NCI-H774 (cell line): ENCODE measurements at places on chromosomes 5 and 9.

DNA sequence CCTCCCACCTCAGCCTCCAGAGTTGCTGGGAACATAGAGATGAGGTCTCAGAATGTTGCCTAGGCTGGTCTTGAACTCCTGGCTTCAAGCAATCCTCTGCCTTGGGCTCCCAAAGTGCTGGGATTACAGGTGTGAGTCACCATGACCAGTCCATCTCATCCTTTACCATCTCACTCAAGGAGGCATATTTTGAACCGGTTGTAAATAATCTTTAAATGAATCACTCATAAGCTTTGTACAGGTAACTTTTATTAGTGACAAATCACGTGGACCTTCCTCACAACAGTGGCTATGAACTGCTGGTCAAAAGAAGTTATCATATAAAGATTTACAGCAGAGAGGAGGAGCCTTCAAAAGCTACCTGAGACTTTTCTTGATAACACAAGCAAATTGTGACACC is 70.7 kb downstream of the RFK start:
- no peak for DNase-seq

DNA sequence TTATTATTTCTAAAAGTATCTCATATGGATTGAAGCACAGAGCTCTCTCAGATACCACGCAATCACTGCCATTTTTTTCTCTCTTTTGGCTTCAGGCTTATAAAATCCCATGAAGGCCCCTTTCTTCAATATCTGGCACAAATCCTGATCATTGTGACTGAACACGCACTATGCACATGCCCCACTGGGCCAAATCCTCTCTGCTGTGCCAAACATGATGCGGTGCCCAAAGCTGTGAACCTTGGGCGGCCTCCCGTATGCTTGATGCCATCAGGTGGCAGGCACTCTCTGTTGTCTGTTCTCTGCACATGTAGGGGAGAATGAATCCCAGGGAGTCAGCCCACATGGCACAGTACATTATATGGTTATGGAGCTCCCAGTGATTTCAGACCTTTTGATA is 375.0 kb upstream of the RGMB start:
- no peak for DNase-seq

DNA sequence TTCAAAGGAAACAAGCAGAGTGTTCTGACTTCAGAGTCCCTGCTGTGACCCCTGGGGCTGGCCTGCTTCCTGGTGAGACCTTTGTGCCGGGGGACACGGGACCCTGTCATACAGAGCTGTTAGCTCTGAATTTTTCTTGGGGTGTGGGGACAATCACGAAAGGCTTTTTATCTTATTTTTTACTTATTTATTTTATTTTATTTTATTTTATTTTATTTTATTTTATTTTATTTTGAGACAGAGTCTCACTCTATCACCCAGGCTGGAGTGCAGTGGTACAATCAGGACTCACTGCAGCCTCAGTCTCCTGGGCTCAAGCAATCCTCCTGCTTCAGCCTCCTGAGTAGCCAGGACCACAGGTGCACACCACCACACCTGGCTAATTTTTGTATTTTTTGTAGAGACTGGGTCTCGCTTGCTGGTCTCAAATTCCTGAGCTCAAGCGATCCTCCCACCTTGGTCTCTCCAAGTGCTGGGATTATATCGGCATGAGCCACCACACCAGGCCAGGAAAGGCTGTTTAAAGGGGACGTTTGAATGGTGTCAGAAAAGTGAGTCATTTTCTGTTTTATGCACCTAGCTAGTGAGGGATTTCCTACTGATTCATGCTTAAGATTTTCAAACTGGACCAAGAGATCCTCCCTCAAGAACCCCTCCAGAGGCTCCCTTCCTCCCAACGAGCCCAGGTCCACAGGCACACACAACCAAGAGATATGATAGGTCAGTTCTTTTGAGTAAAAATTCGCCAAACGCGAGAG is 75.7 kb downstream of the OLFM1 start:
- DNase-seq: no peak

DNA sequence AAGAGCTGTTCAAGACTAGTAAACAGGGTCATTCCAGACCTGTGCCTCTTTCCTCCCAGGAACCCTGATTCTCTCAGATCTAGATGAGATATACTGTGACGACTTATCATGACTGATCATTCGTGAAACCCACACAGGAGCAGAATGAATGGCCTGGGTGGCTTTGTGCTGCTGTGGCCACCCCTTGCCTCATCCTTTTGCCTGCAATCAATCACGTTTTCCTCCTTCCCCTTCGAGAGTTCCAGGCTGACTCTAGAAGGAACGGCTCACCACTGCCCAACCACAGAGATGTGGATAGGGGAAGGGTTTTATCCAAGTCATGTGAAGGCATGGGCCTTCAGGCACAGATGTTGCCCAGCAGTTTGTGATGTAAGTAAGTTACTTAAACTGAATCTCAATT is 5.8 kb downstream of the ANXA6 start:
- no peak for DNase-seq

DNA sequence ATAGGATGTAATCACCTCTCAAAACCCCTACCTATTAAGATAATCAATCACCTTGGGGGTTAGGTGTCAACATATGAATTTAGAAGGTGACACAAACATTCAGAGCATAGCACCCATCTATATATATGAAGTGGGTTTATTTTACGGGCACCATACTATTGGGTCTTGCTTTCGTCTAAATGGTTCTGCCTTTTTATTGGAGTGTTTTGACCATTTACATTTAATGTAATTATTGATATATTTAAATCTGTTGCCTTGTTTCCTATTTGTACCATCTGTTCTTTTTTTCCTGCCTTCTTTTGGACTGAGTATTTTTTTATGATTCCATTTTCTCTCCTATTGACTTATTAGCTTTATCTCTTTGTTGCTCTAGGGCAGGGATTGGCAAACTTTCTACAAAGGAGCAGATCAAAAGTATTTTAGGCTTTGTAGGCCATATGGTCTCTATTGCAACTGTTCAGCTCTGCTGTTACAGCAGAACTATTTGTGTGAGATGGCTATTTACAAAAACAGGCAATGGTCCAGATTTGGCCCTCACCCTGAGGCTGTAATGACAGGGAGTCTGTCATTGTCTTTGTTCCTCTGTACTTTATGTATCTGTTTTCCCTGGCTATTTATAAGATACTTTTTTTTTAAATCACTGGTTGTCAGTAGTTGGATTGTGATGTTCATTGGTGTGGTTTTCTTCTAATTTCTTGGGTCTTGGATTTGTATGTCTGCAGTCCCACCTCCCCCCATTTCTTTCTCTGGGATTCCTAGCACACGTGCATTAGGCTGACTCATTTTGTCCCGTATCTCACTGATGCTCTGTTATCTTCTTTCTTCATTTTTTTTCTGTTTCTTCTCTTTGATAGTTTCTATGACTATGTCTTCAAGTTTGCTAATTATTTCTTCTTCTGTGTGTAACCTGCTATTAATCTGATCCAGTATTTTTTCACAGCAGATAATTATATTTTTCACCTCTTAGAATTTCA is 127.1 kb downstream of the DAB2IP start:
- no peak for DNase-seq

DNA sequence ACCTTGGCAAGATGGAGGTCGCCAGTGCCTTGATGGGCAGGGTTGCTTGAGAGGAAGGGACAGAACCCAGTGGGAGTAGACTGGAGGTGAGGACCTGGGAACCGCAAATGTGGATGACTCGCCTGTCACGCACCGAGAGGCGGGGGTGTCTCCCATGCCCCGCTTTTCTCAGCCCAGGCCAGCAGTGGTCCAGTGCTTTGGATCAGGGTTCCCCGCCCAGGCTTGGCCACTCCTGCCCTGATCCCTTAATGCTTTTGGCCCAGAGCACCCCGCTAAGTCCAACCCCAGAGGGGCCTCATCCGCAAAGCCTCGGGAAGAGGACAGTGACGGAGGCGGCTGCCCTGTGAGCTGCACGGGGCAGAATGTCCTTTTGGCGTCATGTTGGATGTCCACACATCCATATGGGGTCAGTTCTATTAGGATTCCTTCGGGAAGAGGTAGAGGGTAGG is 2.4 kb downstream of the MRPS2 start:
- DNase-seq: no peak

DNA sequence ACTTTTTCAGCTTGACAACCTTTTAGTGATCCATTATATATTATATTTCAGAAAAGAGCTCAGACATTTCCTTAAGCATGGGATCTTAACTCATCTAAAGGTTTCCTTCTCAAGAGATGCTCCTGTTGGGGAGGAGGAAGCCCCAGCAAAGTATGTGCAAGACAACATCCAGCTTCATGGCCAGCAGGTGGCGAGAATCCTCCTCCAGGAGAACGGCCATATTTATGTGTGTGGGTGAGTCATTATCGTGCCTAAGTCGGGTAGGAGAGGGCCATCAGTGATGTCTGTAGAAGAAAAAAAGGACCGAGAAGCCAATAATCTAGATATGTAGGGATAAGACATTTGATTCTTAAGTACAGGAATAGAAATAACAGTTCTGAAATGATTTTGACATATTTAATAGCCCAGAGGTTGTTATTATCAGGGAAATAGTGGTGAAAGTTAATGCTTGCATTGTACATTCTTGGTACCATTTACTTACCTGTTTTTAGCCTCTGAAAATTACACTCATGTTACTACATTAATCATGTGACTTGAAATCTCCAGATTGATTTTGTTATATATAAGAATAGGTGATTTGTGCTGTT is 28.2 kb downstream of the MTRR start:
- no peak for DNase-seq

- no peak for DNase-seq
These were observed 368.7 kb downstream of the EFNA5 start for GRCh38 chr5:107301999-107302398.

GRCh38 chr5:59683311-59683710 is 210.2 kb downstream of the PDE4D start:
- no peak for DNase-seq

DNA sequence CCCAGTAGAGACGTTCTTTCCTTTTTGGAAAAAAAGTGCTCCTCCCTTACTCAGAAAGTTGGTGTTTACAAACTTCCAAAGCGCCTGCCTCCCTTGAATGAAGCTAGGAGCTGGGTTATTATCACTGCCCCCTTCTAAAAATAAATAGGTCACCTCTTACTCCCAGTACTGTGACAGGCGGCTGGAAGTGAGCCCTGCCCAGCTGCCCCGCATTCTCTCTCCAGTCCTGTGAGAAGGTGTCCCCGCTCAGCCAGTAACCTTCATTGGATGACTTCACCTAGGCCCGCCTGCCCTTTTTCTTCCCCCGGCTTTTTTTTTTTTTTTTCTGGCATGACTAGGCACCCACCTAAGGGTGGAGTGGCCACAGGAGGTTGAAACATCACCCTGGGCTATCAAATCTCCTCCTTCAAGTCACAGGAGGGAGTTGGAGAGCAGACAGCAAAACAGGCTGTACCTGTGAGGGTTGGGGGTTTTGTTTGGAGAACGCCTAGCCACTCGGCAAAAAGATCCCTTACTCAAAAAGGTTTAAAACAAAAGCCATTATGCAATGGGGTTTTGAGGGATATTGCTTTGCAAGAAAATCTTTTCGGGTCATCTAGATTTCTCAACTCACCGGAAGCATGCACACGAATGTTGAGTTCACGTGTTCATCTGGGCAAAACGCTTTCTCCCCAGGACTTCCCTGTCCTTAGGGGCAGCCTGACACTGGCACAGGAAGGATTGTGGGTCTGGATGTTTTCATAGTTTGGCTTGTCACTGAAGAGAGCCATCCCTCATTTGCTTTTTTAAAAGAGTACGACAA is 43.3 kb upstream of the ZNF622 start:
- DNase-seq: peak; percentile 56

- DNase-seq: no peak
These were observed 511.0 kb upstream of the RIOK2 start for GRCh38 chr5:97694091-97694490.

- DNase-seq: no peak
These were observed 17.4 kb upstream of the CAMSAP1 start for GRCh38 chr9:135924628-135925338.

GRCh38 chr5:109654455-109654854 is 35.3 kb upstream of the MAN2A1 start:
- no peak for DNase-seq

GRCh38 chr5:178130576-178131445 is at the start of gene RMND5B:
TSS of gene RMND5B (plus strand) at chr5:178131014. CDS start at chr5:178138120, 7,106 bp downstream.
- DNase-seq: peak; percentile 88

- no peak for DNase-seq
These were observed 268.2 kb upstream of the TAS2R1 start for GRCh38 chr5:9898319-9898718.

GRCh38 chr5:68544648-68545552 is 329.3 kb downstream of the PIK3R1 start:
- DNase-seq: no peak

DNA sequence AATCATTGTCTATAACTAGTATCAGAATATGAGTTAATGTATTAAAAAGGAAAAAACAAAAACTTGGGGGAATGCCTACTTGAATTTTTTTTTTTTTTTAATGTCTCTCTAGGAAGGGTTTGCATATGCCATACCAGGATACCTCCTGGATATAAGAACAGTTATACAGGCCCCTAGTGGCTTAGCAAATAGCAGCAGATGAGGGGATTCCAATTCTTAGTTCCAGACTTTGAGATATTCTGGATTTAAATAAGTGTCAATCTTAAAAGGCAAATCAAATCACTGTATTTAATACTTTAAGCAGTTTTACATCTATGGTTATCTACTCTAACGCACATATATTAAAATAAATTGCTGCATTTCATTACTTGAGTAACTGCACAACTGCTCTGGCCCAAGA is 1055.5 kb upstream of the DMAC1 start:
- no peak for DNase-seq

DNA sequence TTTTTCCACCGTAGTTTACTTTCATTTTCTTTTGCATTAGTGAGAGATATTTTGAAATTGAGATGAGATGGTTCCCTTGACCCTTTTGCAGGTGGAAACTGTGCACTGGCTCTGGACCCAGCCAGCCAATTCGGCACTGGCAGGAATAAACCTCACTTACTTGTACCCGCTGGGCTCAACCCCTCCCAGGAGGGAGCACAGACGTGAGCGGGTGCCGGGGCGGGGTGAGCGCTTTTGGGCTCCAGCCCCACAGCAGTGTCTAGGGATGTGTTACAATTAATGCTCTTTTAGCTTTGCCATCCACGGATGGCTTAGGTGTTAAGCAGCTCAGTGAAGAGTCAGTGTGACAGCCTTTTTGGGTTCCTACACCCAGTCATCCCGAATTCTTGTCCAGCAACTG is 766.1 kb upstream of the CHD1 start:
- no peak for DNase-seq

DNA sequence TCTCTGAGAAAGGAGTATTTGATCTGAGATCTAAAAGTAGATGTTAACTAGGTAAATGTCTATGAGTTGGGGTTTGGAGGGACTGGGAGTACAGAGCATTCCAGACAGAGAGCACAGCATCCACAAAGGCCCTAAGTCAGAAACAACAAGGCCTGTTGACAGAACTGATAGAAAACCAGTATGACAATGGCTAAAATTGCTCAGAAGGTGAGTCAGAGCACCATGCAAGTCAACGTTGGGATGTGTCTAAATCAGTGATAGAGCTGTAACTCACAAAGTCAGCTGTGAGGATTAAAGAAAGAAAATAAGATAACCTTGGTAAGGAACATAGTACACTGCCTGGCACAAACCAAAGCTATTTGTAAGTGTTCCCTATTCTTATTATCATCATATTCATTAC is 124.0 kb downstream of the CETN3 start:
- DNase-seq: no peak

DNA sequence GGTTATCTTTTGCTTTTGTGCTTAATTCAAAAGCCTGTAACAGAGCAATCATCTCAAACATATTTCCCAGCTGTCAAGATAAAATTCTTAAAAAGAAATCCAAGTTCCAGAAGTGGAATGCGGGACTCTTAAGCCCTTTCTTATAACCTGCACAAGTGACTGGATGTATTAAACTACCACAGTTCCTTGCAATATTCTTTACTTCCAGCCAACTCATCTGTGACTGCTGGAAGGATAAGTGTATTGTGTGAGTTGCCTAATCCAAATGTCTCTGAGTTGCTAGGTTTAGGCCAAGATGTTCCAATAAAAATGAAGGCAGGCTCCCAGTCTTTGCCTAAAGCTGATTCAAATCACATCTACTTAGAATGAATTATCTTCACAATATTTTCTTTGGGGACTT is 159.2 kb upstream of the SLC24A2 start:
- no peak for DNase-seq
